ENCODE measurements at places on chromosomes 7 and 10.

- DNase-seq, result no peak
These were observed 182.9 kb downstream of the BMPER start for GRCh38 chr7:34087892-34088891.

DNA sequence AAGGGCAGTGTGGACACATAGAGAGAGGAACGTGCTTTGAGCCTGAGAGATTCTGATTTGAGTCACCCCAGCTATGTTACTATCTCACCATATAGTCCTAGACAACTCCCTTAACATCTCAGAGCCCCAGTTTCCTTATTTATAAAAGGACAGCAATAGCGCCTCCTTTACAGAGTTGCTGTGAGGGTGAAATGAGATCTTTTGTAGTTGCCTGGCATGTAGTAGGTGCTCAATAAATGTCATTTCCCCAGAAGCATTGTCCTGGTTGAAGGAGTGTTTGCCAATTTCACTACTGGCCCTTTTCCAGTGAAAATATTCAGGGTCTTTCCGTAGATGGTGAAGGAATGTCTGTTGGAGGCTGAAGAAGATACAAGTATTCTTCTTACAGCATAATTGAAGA lies 51.3 kb upstream of the FAM180A start:
- DNase-seq, result no peak

DNA sequence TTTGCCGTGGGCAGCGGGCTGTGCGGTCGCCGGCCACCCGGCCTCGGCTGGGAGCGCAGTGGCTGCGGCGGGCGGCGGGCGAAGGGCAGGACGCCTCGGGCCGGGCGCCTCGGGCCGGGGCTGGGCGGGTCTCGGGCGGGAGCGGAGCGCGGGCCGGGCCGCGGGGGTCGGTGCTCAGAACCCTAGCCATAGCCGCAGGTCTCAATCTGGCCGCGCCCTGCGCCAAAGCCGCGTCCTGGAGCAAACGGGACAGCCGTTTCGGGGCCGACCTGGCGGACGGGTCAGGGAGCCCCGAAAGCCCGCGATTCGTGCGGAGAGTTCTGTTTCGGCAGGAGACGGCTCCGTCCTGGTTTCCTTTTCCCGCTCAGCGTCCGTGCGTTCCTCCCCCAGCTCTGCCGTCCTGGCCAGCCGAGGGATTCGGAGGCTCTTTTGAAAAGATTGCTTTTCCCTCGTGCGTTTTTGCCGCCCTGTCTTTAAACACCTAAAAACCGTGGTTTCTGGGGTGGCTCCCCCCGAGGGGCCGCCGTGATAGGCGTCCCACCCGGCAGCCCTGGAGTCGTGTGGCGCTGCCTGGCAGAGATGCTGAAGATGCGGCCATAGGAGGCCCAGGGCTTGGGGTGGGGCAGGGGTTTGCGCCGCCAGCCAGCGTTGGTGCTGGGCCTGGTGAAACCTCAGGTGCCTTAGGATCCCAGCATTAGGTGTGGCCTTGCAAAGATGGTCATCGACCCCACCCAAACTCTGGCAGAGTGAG lies 727 bp downstream of the RET start:
- DNase-seq, result no peak

DNA sequence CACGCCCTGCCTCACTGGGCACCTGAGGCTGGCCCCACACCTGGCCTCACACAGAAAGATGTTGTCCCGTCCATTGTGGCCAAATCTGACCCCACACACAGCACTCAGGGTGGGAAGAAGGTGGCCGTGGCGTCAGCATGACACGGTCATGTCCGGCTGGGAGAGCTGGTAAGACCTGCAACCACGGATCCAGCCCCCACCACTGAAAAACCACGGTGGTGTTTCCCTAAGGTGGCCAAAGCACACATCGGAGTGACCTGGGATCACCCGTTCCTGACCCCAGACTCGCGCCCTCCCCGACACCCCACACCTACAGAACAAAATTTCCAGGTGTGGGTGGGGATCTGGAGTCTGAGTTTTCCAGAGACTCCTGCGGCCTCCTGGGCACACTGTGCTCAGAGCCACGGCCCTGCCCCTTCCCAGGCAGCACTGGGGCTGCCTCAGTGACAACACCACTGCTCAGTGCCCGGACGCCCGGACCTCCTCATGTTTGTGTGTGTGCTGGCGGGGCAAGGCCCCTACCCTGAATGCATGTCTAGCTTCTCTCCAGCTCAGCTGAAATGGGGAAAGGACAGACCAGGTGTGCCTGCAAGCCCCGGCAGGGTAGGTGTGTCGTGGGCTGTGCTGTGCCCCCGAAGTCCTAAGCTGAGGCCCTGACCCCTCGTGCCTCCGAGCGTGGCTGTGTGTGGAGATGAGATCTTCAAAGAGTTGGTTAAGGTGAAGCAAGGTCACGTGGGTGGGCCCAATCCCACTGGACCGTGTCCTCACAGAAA lies 36.1 kb downstream of the STK32C start:
- DNase-seq, result no peak

GRCh38 chr7:25124465-25125136 lies 459 bp downstream of the CYCS start:
- DNase-seq, result no peak

DNA sequence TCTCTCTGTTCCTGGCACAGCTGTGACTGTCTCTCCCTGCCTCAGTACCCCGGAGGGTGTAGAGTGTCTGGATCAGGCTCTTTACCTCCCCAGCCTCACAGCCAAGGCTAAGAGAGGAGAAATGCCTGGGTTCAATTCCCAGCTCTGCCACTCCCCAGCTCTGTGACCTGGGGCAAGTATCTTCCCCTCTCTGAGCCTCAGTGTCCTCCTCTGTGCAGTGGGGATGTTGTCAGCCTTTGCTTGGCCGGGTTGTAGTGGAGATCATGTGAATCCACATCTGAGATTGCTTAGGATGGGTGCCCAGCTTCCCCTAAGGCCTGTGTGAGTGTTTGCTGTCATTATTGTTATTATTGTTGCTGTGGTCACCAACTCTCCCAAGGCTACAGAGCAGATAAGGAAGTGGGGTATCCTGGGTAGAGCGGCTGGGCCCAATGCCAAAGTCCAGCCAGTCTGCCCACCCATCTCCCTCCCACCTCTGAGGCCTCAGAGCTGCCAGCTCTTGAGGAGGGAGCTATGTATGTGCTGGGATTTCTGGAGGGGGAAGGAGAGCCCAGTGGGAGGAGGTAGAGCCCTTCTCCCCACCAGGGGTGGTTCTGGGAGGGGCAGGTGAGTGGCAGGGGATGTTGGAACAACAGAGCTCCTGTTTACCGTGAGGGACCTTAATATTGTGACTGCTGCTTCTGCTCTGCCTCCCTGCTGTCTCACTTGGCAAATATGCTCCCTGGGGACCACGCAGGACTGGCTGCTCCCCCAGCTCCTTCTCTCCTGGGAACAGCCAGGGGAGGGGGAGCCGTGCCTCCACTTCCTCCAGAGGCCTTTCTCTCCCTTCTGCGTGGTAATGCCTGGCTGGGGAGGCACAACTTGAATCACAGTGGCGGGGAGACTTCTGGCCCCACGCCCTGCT lies 170.5 kb downstream of the RPS24 start:
- DNase-seq, result no peak

DNA sequence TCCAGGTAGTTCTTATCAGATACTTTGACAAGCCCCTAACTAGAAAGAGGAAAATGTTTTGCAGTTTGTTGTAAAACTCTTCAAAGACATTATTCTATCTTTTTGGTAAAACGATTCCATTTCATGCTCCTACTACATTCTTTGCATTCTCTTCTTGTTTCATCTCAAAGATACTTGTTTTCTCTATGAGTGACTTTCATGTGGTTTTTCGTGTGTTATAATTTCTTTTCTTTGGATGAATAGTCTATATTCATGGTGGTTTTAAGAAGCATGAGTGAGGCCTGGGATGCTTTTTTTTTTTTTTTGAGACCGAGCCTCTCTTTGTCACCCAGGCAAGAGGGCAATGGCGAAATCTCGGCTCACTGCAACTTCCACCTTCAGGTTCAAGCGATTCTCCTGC lies 292.5 kb upstream of the LYZL1 start:
- no peak for DNase-seq

DNA sequence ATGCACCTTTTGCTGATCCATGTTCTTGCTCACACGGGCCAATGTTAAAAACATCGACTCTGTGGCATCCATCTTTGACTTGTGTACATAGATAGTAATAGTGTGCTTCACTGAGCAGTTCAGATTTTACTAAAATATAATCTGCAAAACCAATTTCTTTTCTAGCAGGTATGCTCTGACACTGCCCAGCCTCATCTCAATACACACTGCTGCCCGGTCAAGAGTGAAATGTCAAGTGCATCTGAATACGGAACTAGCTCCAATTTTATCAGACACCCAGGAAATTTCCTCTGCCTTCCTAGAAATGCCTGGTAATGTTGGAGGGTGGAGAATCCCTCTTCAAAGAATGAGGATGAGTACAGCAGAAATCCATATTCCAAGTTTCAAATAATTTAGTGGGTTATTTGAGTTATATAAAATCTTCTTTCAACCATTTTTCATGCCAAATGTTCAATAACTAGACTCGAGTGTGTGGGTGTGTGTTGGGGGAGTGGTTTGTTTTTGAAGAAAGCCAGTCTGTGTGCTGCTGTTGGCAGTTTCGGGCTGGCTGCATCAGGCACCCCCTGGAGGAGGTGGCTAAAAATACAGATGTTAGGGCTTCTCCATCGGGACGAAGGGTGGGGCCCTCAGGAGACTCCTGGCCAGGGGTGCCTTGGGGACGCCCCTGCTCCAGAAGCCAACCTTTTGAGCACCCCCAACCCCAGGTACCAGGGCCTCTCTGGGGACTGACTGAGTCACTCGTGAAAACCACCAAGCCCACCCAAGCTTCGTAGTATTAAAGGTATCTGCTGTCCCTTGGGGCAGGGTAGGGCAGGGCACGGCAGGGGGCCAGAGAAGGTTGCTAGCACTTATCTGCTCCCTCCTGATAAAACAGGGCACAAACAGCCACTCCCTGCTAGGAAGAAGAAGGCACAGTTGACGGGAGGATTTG lies 15.4 kb downstream of the CTBP2 start:
- no peak for DNase-seq

GRCh38 chr7:108413782-108414492 lies 42.3 kb downstream of the NRCAM start:
- no peak for DNase-seq

GRCh38 chr10:24617771-24618396 lies 105.8 kb downstream of the ARHGAP21 start:
- DNase-seq, result no peak

DNA sequence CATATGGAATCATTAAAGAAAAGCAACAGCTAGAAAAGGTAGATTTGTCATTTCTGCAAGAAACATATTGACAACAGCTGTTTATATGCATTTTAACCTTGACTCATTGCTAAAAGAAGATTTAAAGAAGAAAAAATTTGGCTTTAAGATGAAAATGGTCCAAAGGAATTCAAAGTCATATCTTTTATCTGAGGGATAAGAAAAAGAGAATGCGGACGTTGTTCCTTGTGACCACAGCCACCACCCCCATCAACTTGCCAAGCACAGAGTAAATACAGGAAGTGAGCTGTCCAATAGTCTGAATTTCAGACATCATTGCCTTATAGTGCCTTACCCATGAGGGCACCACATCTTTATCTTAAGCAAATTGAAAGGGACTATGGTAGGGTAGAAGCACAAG lies 7.3 kb upstream of the CRPPA start:
- DNase-seq, result no peak

DNA sequence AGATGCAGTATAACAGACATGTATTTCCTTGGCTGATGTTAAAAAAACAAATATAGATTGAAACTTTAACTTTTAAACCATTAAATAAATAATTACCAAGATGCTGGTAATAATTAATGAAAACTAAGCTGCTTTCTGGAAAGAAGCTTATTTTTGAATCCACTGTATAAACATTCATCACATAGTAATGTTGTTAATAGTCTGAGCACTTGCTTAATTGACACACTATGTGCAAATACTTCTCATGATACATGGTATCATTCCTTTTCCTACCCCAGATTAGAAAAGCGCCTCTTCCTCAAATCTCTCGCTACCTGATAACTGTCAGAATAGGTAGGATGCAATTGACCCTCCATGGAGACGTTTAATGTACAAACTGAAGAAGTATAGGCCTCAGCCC lies 15.0 kb upstream of the COL28A1 start:
- no peak for DNase-seq

DNA sequence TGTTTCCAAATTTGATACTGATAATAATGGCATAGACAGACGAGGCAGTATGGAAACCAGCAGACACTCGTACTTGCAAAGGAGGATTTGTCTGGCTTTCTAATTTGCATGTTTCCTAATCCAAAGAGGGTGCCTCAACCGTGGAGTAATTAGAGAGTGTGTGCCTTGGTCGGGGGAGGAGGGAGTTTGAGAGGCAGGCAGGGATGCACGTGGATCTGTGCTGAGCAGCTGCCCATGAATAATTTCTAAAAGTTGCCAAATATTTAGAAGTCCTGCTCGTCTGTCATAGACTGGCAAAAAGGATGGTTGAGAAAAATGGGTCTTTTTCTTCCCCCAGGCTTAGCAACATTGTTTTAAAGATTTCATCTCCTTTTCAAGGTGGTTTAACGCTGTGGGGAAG lies 69.4 kb downstream of the PTPRE start:
- no peak for DNase-seq

Measured in NCI-H524 treated with DMSO at 0.1 percent for 48 hours (cell line).